ENCODE measurements at places on chromosomes 2 and 18.

DNA sequence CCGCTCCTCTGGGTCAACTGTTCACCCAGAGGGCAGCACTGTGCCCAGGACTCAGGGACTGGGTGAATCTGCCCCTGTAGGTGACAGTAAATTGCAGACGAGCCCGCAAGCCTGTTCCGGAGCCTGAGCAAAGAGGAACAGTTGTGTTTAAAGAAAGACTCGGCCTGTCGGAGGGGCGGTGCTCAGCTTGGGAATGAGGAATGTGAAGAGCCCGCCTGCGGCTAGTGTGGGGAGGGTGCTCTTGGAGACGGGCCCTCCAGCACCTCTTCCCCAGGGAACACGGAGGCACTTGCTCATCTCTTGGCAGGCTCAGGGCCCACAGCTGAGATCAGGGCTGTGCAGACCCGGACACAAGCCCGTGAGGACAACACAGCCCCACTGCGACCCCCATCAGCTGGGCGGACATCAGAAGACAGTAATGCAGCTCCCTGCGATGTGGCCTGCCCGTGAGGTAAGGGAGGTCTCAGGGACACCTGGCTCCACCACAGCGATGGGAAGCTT lies 299.0 kb downstream of the NDUFA10 start:
- DNase-seq: no peak

- DNase-seq: no peak
These were observed 12.2 kb upstream of the HDAC4 start for GRCh38 chr2:239412905-239413603.

GRCh38 chr2:74383254-74383653 lies 3.1 kb upstream of the DCTN1 start:
- DNase-seq: no peak

DNA sequence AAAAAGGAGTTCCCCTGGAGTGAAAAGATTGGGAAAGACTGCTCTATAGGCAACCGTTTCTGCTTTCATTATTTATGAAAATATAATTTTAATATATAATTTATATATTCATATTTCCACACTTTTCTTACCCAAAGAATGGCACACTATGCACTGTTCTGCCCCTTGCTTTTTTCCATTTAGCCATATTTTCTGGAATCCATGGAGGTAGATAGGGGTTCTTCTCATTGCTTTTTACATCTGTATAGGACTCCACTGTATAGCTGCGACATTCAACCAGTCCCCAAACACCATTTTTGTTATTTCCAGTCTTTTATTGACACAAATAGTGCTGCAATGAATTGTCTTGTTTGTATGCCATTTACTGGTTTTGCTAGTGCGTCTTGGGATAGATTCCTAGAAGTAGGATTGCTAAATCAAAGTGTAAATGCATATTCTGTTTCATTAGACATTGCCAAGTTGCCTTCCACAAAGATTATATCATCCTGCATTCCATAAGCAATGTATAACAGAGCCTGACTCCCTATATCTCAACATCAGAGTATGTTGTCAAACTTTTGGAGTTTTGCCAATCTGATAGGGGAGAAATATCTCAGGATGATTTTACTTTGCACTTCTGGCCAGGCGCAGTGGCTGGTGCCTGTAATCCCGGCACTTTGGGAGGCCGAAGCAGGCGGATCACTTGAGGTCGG lies 26.6 kb upstream of the TCF7L1 start:
- DNase-seq: no peak

- no peak for DNase-seq
These were observed 7.0 kb upstream of the ERFE start for GRCh38 chr2:238151628-238152235.

DNA sequence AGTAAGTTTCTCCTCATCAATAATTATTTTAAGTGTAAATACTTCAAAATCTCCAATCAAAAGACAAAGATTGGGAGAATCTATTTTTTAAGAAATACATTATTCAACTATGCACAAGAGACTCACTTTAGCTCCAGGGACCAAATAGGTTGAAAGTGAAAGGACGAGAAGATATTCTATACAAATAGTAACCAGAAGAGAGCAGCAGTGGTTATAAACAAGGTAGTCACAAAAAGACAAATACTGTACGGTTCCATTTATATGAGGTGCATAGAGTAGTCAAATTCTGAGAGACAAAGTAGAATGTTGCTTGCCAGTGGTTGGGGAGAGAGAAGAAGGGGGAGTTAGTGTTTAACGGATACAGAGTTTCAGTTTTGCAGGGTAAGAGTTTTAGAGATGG lies 69.8 kb downstream of the POU3F3 start:
- no peak for DNase-seq

Data from stimulated activated CD4-positive, alpha-beta T cell treated with anti-CD3 and anti-CD28 coated beads, Interleukin-12 subunit alpha, Interleukin-12 subunit beta, amount 100 ng/mL, for 4 hours (primary cell).